ENCODE measurements at places on chromosomes 2 and 18.

DNA sequence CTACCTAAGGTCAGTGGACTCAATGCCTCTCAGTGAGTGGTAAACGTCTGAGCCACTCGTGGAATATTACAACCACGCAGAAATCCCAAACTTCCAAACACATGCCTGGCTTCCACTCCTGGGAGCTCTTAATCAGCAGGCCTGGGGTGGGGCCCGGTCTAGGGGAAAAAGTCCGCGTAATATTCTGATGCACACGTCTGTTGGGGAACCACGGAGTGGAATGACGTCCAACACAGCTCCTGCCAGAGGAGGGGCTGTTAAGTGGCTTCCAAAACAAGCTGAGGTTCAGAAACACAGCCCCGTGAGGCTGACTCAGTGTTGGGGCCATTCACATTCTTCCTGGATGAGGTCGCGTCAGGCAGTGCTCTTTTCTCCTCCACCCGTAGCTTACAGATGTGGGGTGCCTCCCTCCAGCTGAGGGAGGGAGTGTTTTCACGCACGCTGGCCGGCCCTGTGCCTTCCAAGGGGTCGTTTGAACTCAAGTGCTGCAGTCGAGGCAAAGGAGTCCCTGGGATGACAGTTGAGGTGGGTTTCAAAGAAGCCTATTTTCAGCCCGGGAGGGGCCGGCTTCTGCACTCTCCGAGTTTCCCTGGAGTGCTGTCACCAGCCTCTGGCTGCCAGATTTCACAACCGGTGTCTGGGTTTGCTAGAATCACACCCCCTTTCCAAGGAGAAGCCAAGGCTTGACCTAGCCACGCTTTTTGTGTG lies 73.1 kb downstream of the ACKR3 start:
- DNase-seq: peak; percentile 96

DNA sequence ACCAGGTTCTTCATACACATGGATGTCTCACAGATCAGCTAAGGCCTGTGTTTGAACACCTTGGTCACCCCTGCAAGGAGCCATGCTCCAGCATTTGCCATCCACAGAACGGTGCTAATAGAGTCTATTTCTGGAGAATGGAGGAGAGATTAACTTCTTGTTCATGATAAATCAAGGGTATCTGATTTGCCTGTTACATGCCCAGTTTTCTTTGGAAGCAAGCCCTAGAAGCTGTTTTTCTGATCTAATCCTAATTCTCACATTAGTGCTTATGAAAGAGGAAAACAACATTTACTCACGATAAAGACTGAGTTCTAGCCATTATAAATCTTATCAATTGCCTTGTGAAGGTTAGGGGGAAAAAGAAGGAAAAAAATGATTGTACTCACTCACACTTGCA lies 119.6 kb upstream of the DTNA start:
- DNase-seq: no peak

GRCh38 chr2:161017780-161018470 lies 142.3 kb upstream of the TANK start:
- DNase-seq: peak; percentile 59

DNA sequence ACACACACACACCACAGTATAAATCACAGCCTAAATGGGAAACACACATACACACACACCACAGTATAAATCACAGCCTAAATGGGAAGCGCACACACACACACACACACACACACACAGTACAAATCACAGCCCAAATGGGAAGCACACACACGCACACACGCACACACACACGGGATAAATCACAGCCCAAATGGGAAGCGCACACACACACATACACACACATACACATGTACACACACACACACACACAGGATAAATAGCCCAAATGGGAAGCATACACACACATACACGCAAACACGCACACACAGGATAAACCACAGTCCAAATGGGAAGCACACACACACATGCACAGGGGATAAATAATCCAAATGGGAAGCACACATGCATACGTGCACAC lies 68.1 kb downstream of the ADNP2 start:
- DNase-seq: no peak

DNA sequence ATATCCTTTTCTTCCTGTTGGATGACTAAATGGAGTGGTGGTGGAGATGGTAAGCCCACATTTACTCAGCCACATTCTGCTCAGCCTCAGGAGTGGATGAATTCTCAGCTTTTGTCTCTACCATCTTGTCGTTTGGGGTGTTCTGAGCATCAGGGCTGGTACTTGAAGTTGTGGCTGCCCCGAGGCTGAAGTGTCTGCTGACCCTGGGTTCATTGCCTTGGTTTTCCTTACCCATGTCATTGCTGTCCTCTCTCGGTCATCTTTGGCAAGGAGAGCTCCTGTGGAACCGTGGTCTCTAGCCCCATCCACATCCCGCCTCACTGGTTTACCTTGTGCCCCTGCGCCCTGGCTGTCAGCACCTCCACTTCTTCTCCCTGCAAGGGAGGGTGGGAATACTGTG lies 71.9 kb downstream of the GPR39 start:
- no peak for DNase-seq

- DNase-seq: peak; percentile 80
Observed at GRCh38 chr2:177172034-177172880, 40.3 kb upstream of the HNRNPA3 start.

GRCh38 chr2:140401056-140401455 lies 1620.9 kb upstream of the NXPH2 start:
- DNase-seq: no peak

- peak; percentile 97 for DNase-seq
Observed at GRCh38 chr2:28445448-28446258, 50.2 kb upstream of the PLB1 start.

DNA sequence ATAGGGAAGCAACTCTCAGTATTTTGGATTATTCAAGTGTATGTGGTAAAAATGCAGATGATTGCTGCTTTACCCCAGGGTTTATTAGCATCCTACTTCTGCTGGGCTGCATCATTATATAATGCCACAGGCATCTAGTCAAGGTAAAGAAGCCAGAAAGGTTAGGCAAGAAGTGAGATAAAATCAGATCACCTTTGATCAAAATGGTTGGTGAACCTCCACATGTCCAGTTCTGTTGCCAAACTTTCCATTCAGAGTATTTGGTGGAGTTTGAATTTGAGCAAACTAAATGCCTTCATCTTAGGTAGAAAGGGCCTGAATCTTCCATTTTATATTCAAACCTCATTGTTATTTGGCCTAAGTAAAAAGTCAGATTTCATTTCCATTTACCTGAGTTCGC lies 29.7 kb upstream of the NOSTRIN start:
- DNase-seq: no peak

GRCh38 chr2:128310761-128311160 lies 7.9 kb downstream of the HS6ST1 start:
- no peak for DNase-seq

DNA sequence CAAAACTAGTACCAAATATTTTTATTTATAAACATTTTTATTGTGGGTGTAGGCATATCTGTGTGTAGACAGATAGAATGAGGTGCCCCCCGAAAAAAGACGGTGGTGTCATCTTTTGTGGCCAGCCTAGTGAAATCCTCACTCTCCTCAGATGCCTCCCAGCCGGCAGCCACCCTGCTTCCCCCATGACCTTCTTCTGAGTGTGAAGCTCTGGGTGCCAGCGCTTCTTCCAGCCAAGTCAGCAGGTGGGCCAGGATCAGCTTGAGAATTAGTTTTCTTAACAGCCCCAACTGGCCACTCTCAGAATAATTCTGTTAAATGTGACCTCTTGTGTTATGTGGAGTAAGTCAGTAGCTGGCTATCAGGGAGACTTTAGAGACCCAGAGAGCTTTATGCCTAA lies 229.6 kb upstream of the FOSL2 start:
- no peak for DNase-seq

DNA sequence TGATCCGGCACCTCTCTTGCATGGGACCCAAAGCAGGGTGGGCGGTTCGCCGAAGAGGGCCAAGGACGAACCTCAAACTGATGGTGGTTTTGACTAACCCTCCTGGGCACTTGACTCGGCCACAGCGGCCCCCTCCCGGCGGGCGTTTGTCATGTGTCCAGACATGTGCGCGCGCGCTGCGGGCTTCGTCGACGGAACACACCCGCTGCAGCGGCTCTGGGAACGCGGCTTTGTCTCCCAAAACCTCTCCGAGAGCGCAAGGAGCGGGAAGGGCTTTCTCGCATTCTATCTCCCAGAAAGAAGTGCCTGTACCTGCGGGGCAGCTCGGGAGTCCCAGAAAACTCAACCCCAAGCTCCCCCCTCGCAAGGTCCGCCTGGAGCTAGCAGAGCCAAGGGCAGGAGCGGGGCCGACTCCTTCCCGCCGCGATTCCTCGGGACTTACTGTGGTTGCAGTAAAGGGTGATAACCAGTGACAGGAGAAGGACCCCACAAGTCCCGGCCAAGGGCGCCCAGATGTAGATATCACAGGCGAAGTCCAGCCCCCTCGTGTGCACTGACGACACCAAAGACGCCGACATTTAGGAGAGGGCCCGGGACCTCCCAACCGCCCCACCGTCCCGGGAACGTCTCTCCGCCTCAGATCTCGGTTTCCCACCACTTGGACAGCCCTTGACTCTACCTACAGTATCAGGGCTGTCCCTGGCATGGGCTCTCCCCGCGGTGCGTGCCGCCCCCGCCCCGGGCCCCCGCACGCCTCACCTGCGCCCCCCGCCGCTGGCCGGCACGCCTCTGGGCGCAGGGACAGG lies 1.6 kb downstream of the CD8A start:
- no peak for DNase-seq
